ENCODE measurements at places on chromosomes 2 and 18.

- DNase-seq = no peak
These were observed 233.8 kb upstream of the SPRED2 start for GRCh38 chr2:65666156-65666725.

DNA sequence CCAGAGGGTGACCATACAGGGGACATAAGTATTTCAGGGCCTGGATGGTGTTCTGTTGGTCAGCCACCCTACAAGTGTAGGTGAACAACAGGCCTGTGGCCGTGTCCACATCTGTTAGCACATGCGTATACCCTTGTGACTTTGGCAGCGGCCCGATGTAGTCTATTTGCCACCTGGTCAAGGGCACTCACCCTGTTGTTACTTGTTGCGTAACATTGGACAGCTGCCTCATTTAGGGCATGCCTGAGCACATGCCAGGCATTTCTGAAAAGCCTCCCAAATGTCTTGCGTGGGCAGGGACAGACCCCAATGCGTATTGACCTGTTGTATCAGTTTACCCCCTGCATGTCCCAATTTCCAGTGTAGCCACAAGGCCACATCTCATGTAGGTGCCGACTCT, 235.0 kb downstream of the MBD5 start:
- DNase-seq = no peak

GRCh38 chr2:223590964-223591363, 11.2 kb downstream of the SCG2 start:
- no peak for DNase-seq

DNA sequence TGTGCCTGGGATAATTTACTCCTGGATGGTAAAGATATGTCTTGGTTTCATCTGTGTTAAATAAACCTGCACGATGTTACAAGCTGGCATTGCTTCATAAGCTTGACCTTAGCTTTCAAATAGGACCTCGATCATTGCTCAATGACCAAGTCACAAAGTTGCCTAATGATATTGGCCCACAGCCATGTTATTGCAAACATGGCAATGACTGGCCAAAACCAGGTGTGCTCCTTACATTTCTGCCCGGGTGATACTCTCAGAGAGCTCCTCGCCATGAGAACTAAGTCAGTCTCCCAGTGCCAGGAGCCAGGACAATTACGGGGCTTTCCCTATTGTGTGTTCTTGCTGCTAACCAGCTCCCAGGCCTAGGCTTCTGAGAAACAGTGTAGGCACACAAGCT, 72.5 kb upstream of the CYP1B1 start:
- peak; percentile 94 for DNase-seq

GRCh38 chr2:72745679-72746368, 80.0 kb downstream of the EXOC6B start:
- DNase-seq = peak; percentile 27

- DNase-seq = no peak
These were observed 119.4 kb downstream of the ZRANB3 start for GRCh38 chr2:135411646-135412045.

DNA sequence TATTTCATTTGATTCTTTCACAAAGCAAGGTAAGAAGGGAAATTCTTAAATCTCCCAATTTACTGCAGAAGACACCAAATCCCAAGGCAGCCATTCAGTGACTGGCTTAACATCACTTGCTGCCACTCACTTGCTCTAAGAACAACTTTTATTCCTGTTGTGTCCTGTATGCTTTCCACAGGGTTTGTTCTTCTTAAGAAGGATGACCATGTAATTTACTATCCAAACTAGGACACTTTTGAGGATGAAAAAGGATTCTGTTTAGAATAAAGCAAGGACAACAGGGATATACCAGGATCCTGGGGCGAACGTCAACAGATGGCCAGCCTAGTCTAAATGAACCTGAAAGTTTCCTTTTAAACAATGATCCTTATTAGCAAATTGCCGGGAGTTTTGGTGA, 34.8 kb downstream of the RIT2 start:
- DNase-seq = no peak

GRCh38 chr2:195642027-195642678, 14.9 kb upstream of the SLC39A10 start:
- no peak for DNase-seq

DNA sequence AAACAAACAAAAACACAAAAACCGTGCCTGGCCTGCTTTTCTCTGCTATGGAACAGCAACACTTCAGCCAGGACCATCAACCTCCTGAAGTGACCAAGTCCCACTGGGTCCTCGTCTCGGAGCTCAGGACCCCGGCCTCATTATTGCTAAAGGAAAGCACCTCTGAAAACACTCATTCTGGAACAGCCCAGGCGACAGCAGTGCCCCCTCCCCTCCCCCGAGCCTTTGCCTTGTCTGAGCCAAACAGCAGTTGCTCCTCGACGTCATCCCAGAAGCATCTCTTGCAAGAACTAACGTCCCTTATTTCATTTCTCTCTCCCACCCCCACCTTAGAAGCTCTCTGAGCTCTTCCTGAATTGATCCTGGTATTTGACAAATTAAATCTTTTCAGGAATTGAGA, 27.4 kb downstream of the APCDD1 start:
- DNase-seq = no peak

Measured in epithelial cell of proximal tubule (primary cell).